ENCODE measurements at places on chromosomes 6 and 20. TPM values are rescaled to one million over a fixed set of nuclear protein-coding genes. Genes with fewer than 3 reads are reported as not detected.

The THEMIS gene
- 1.6 TPM for total RNA-seq

The SH3BGRL2 gene
- total RNA-seq = 51.2 TPM

The VSTM2L gene
- 0.37 TPM for total RNA-seq

The LIME1 gene
- 9.6 TPM for total RNA-seq

The SLPI gene
- 137 TPM for total RNA-seq

The OR2J3 gene
- not detected for total RNA-seq

The GHRH gene
- not detected for total RNA-seq

DNA sequence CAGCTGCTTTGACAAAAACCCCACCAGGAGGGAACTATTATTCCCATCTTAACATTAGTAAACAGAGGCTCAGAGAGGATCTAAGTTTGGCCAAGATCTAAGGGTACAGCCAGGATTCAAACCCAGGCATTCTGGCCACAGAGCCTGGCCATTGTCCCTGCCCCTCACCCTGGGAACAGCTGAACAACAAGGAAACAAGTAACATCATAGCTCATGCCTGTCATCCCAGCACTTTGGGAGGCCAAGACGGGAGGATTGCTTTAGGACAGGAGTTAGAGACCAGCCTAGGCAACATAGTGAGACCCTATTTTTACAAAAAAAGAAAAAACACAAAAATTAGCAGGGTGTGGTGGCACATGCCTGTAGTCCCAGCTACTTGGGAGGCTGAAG lies 27.5 kb downstream of the TOX2 start:
- no peak for DNase-seq

DNA sequence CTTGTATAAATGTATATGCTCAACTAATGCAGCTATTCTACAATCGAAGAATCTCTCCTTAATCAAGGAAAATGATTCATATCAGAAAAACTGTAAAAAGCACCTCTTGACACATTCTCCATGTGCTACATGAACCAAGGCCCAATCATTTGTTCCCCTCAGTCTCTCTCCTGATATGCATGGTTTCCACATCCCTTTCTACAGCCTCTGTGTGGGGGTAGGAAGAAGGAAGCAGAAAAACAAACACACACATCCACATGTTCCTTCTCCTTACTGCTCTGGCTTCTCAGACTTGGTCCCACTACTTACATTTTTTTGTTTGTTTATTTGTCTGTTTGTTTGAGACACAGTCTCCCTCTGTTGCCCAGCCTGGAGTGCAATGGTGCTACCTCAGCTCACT lies 510.5 kb downstream of the PRKN start:
- DNase-seq = no peak

- no peak for DNase-seq
These were observed 32.7 kb downstream of the CYP24A1 start for GRCh38 chr20:54140927-54141566.

- DNase-seq = no peak
These were observed 599.8 kb downstream of the COL12A1 start for GRCh38 chr6:74605922-74606581.

DNA sequence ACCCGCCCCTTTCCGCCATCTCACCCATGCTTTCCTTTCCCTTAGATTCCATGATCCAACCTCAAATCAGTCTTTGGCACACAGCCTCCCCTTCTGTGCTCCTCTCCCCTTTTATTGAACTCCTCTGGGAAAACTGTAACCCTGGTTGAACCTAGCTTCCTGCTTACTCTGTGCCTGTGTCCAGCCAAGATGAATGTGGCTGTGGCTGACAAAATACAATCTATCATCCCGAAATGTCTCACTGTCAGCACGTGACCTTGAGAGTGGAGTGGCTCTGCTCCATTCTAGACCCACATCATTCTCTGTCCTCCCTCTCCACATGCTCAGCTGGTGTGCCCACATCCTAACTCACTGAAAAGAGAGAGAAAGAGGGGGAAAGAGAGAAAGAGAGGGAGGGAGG lies 11.0 kb downstream of the NCR2 start:
- no peak for DNase-seq

GRCh38 chr6:87753131-87753685 lies 51.2 kb upstream of the AKIRIN2 start:
- DNase-seq = no peak

GRCh38 chr20:45322952-45323383 lies 14.9 kb upstream of the MATN4 start:
- DNase-seq = no peak

GRCh38 chr6:22001396-22002027 lies 295.3 kb downstream of the PRL start:
- no peak for DNase-seq

GRCh38 chr6:98927534-98927933 lies 20.2 kb downstream of the FBXL4 start:
- DNase-seq = no peak

- no peak for DNase-seq
These were observed 208.2 kb downstream of the THBS2 start for GRCh38 chr6:169045486-169045885.

GRCh38 chr20:62980380-62980960 lies 26.3 kb downstream of the BHLHE23 start:
- DNase-seq = no peak

- no peak for DNase-seq
These were observed 25.0 kb upstream of the BRPF3 start for GRCh38 chr6:36171573-36171972.

DNA sequence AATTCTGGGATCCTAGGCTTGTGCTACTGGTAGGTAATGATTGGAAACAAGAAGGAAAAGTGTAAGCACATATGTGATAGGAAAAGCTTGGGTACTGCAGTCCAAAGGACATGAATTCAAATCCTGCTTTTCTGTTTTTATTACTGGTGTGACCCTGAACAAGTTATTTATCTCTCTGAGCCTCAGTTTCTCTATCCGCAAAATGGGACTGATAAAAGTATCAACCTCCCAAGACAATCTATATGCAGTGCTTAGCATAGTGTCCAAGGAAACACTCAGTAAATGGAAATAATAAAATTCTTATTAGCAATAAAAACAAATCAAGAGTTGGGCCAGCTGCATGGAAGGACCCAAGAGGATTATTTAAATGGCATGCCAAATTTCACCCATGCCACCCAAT lies 108.5 kb downstream of the ZMYND8 start:
- no peak for DNase-seq

Measured in omental fat pad (tissue), 4 donors.